ENCODE measurements at places on chromosomes 3 and 15.

DNA sequence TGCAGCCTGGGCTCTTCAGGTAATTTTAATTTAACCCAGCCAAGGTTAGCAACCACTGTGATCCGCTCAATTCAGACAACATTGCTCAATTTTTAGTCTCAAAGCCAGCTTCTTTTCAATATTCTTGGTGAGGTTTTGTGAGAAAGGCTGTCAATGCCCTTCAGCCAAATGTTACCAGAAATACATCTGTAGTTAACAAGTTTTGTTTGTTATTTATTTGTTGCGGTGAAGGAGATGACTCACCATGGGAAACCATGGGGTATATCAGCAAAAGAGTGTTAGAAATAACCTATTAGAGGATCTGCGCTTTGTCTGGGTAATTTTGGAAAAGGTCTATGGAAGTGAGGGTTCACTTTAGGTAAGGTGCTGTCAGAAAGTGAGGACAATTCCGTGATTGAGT is 5.0 kb downstream of the SLC9C1 start:
- no peak for DNase-seq

- DNase-seq, result no peak
Measured at GRCh38 chr15:68992696-68993095, 21.8 kb upstream of the NOX5 start.

DNA sequence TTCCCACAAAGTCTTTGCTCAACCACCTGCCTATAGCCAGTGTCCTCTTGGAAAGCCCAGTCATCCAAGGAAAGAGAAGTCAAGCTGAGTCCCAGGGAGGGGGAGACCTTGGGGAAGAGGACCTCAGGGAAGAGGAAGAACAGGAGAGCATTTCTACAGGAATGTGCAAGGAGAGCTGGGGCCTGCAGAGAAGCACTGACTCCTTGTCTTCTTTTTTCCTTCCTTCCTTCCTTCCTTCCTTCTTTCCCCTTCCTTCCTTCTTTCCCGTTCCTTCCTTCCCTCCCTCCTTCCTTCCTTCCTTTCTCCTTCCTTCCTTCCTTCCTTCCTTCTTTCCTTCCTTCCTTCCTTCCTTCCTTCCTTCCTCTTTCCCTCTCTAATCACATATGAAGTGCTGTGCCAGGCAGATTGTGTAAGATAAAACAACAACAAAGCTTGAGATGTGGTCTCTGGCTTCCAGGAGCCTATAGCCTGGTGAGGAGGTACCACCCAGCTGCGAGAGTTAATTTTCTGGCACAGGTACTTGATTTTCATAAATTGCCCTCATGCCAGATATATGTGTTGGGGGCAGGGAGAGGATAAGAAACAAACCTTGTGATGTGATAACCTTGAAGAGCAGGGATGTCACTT is 70.0 kb downstream of the NOX5 start:
- no peak for DNase-seq

DNA sequence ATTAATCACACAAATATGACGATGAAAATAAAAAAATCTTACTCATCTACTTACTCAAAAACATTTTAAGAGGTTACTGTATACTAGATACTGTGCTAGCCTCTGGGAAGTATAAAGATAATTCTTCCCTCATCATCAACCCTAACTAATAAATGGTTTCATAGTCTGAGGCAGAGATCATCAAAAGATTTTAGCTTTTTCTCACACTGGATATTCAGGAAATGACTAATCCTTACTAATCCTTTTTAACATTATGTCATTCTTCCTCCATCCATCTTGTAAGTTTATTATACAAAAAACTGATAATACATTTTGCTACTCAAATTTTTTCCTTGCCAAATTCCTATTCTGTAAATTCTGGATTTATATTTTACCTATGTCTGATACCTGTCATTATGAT is 29.7 kb downstream of the ACAD11 start:
- DNase-seq, result no peak

- DNase-seq, result no peak
Measured at GRCh38 chr3:159032311-159032710, 230.5 kb downstream of the MFSD1 start.

GRCh38 chr3:179474480-179474879 is 23.2 kb upstream of the GNB4 start:
- no peak for DNase-seq

GRCh38 chr3:74402821-74403220 is 211.6 kb downstream of the CNTN3 start:
- no peak for DNase-seq

GRCh38 chr15:90660195-90660998 is 56.7 kb upstream of the BLM start:
- DNase-seq, result peak; percentile 51

DNA sequence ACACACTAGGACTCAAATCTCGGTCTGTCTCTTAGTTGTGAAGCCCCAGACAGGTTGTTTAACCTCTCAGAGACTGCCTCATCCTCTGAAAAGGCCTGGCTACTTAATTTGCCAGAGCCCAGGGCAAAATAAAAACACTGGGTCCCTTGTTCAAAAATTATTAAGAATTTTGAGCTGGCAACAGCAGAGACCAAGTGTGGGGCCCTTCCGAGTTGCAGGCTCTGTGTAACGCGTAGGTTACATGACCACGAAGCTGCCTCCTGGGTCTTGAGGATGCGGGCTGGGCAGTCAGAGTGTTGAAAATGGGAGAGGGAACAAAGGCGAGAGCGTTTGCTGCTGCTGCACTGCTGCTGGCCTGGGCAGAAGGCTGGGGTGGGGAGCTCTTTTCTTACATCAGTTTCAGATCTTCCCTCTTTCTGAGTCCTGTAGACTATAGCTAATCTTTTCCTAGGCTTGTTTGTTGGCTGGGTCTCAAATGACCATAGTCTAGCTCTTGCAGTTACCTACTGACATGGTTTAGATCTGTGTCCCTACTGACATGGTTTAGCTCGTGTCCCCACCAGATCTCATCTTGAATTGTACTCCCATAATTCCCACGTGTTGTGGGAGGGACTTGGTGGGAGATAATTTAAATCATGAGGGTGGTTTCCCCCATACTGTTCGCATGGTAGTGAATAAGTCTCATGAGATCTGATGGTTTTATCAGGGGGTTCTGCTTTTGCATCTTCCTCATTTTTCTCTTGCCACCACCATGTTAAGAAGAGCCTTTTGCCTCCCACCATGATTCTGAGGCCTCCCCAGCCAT is 49.9 kb downstream of the CLEC3B start:
- no peak for DNase-seq

GRCh38 chr3:105140899-105141367 is 225.8 kb upstream of the ALCAM start:
- no peak for DNase-seq

DNA sequence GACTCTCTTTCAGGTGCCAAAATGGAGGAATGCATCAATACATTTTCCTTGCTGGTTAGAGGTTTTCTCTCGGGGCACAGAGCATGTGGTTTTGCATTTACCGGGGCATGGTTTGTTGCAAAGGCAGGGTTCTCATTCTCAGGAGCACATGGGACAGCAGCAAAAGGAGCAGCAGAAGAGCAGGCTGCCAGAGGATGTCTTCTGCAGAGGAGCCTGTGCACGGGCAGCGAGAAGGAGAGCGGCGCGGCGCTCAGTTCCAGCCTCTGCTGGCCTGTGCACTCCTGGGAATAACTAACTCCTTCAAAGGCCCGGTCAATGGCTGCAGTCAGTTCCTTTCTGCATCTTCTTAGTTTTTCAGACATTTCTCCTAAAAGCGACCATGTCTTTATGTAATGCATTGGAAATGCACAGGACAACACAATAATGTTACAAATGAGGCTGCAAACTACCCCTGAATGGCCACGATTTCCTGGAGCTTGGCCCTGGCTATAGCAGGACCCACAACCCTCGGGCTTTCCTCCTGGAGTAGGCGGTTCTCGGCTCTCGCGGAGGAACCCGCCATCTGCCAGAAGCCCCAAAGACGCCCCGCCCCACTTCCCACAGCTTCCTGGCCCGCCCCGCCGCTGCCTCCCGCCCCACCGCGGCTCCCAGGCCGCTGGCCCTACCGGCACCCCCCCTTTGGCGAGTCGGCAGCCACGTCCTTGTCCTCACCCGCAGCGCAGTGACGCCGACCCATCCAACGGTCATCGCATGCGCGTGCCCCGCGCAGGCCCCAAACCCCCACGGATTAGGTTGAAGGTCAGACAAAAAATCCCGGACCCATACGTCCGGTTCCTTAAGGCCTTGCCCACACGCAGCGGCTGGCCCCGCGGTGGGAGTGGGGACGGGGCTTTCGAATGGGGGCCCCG is at the start of gene C3orf62:
C3orf62 (minus strand) TSS at position 758 of the 908 bp plus-strand sequence; CDS start at position 398, 360 bp downstream.
- peak; percentile 53 for DNase-seq

GRCh38 chr3:158820521-158820920 is 18.7 kb downstream of the MFSD1 start:
- no peak for DNase-seq

GRCh38 chr3:53597136-53597915 is 102.9 kb downstream of the CACNA1D start:
- DNase-seq, result no peak

DNA sequence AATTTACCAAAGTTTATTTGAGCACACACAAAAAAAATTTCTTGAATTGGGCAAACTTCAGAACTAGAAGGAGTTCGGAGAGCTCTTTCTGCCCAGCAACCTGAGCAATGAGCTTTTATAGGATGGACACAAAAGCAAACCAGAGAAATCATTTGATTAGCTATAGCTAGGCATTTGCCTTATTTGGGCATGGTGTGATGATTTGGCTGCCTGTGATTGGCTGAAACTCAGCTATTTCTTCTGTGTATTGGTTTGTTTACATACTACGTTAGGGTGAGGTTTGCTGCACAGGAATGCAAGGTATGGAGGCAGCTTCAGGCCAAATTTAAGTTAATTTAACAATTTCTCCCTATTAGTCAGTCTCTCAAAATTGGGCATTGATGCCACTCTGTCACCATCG is 65.1 kb downstream of the NEK11 start:
- no peak for DNase-seq

DNA sequence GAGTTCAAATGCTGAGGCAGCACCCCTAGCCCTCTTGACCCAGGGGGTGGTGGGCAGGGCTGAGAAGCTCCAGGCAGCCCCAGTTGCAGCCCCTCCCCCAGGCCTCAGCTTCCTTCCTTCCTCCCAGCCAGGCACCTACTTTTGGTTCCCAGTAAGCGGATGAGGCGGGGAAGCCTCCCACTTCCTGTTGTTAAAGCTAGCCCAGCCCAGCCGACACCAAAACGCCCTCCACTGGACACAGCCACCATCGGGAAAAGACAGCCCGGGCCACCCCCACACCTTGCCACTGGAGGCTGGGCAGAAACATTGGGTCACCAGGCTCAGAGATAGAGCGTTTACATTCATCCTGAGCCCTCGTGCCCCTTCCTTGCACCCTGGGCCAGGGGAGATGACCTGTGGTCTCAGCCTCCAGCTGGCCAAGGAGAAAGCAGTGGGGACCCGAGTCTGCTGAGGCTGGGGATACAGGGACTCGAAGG is 3.5 kb downstream of the DUSP7 start:
- no peak for DNase-seq

GRCh38 chr3:103167850-103168249 is 733.0 kb downstream of the ZPLD1 start:
- DNase-seq, result no peak

- DNase-seq, result no peak
Measured at GRCh38 chr3:196695849-196696226, 16.2 kb downstream of the CEP19 start.

- DNase-seq, result no peak
Measured at GRCh38 chr15:72732516-72732915, 46.5 kb downstream of the BBS4 start.

DNA sequence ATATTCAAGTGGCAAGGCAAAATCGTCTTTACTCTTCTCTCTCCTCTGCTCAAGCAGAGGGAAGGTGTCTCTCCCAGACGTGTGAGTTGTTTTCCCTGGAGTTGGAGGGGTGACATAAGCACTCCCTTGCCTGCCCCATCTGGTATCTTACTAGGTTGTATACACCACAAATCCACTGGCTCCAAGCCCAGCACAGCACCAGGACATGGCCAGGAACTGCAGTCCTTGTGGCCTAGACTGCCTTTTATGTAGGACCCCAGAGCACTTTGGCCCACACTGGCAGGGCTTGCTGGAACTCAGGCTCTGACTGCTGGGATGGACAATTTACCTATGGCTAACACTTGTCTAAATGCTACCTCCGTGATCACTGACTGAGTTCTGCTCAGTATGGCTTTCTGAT is 34.0 kb downstream of the DZIP3 start:
- no peak for DNase-seq

DNA sequence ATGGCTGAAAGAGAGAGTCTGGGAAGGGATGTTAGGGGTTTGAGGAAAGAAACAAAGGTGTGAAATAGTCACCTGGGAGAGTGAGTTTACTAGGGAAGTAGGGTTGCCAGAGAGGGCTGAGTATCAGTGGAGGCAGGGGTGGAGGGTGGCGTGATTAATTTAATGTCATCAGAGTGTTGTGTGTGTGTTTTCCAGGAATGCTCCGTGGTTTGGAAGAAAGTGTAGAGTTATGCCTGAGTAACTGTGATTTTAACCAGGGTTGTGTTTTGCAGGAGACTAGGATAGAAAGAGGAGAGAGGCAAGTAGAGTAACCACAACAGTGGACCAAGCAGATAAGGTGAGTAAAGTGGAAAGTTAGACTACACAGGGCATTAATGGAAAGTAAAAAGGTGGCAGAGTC is 27.2 kb downstream of the PLD1 start:
- DNase-seq, result no peak

GRCh38 chr3:11610700-11611275 is 32.9 kb downstream of the VGLL4 start:
- no peak for DNase-seq

- DNase-seq, result no peak
Measured at GRCh38 chr3:76097589-76097969, 312.2 kb upstream of the ZNF717 start.

DNA sequence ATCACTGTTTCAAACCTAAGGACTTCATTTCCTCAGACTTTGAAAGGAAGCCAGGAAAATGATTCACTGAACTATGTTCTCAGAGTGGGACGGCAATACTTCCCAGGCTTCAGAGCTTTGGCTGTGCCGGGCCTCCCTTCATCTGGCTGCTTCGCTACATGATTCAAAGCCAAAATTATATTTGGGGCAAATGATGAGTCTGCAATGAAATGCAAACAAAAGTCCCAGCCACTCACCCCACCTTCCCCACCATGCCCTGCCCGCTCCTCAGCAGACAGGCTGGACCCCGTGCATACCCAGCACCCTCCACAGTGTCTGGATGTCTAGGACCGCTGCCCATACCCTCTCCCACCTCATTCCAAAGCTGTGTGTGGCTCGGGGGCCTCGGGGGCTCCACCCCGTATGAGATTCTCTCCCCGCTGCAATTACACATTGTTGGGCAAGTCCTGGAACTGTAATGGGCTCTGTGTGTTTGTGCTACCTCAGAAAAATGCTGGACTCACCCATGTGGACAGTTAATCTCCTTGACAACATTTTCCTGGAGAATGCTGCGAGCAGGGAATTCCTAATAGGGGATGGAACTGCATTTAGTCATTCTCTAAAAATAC is 32.2 kb downstream of the ATP10A start:
- DNase-seq, result no peak

GRCh38 chr3:144107923-144108322 is 136.3 kb downstream of the DIPK2A start:
- DNase-seq, result no peak

DNA sequence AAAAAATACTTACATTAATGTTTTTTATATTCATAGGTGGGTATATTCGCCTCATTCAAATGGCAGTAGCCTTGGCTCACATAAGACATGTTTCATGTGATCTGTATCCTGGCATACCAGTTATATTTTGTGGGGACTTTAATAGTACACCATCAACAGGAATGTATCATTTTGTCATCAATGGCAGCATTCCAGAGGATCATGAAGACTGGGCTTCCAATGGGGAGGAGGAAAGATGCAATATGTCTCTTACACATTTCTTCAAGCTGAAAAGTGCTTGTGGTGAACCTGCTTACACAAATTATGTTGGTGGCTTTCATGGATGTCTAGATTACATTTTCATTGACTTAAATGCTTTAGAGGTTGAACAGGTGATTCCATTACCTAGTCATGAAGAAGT is 3.5 kb downstream of the PDE12 start:
- DNase-seq, result no peak

- DNase-seq, result no peak
Measured at GRCh38 chr3:61134532-61134931, 116.7 kb downstream of the FHIT start.

Measured in activated CD8-positive, alpha-beta memory T cell treated with anti-CD3 and anti-CD28 coated beads for 48 hours (primary cell).